Stimulated activated CD4-positive, alpha-beta T cell treated with anti-CD3 and anti-CD28 coated beads, Interleukin-1b, Interleukin-23, amount 100 ng/mL, for 1 hour (primary cell): ENCODE measurements at places on chromosomes 7 and 10.

GRCh38 chr10:116254422-116255155 lies 18.4 kb downstream of the GFRA1 start:
- DNase-seq, result no peak

DNA sequence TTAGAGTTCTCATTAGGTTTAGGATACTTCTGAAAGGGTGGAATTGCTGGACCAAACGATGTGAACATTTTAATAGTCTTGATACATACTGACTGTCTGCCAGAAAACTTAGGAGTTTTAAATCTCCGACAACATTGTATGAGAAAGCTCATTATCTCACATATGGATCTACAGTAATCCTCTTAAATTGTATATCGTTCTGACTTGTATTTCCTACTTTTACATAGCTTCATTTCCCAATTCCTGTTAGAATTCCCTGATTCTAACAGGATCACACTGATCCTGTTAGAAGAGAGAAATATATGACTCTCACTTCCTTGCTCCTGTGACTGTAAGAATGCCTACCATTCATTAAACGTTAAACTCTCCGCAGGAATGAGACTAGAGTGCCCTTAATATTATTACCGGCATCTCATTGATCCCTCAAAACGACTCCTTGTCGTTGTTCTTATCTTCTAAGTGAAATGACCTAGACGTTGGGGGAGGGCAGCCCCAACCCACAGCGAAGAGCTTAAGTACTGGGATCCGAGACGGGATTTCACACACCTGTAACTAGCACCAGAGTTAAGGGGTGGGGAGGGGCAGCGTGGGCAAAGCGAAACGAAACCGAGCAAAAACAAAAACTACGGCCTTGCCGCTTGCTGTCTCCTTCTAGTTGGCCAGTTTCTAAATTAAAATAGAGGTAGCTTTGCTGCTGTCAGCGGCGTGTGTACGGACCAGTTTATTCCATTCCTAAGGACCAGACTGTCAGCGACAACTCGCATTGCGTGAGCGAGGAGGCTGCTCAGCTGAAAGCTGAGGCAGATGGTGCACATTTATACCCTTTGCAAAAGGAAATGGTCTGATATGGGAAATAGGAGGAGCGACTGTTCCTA lies 678 bp upstream of the TMEM106B start:
- DNase-seq, result no peak

- no peak for DNase-seq
Observed at GRCh38 chr7:143512488-143513340, 35.0 kb downstream of the TAS2R41 start.

- no peak for DNase-seq
Observed at GRCh38 chr10:101235766-101236165, 6.5 kb upstream of the LBX1 start.

- no peak for DNase-seq
Observed at GRCh38 chr10:103395754-103396066, 565 bp downstream of the ATP5MK start.

DNA sequence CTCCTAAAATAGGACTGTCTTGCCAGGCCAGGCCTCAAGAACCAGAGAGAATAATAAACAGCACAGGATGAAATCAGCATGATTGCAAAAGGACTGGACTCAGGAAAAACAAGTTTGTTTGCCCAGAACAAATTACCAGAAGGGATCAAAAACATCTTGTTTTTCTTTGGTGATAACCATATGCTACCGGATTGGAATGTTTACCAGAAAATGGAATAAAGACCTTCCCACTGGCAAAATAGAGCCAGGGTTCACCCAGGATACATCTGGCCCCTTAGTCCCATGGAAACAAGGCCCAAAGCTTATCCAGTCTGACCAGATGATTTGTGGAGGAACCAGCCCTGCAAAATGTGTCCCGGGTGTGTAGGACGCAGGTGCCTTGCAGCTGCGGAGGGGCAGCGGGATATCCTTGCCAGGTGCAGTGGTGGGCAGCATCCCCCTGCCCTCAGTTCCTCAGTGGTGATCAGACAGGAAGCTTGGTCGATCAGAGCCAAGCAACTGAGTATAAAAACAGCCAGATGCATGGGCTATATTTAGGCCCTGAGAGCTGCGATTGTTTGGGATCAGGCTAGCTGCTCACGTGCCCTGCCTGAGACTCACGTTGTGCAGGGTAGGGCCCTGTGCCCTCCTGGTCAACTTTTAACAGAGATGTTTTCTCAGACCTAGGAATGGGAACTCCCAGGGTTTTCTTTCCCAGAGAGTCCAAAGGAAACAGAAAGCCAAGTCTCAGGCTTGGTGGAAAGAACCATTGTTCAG lies 4.6 kb upstream of the ZNF22 start:
- DNase-seq, result no peak

DNA sequence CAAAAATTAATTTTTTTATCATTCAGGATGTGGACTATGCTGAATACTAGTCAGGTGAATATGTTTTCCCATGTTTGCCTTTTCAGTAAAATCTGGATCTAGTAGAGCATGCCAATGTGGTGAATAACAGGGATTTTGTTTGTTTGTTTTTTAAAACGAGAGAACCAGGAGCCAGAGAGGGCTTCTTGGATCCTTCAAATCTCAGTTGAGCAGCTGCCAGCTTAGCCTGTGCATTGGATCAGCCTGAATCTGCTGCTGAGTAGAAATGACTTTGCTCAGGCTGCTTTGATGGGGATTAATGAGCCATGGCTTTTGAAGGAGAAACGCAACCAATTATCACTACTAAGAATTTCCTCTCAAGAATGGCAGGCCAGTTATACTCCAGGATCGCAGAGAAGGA lies 493.8 kb downstream of the ARL4A start:
- DNase-seq, result no peak

DNA sequence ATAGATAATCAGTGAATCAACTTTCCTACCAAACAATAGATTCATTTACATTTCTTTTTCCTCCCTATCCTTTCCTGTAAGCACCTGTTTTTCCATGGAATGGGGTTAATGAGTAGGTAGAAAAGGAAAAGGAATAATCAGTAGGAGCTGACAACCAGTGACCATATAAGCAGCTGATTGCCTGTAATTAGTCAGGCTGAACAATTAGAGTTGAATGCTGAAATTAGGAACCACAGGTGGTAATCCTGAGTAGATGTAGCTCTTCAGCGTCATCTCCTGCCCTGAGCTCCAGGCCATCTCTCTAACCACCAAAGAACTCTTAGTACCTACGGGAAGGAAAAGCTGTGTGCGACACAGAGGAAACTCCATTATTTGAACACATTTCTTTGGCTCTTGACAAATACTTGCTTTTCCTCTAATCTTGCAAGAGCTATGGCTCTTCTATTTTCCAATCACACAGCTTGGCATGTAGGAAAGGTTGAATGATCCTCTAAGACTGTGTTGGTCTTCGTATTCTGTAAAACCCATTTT lies 63.8 kb downstream of the KLHDC10 start:
- no peak for DNase-seq

GRCh38 chr10:87723500-87723899 lies 63.8 kb downstream of the PAPSS2 start:
- DNase-seq, result no peak

DNA sequence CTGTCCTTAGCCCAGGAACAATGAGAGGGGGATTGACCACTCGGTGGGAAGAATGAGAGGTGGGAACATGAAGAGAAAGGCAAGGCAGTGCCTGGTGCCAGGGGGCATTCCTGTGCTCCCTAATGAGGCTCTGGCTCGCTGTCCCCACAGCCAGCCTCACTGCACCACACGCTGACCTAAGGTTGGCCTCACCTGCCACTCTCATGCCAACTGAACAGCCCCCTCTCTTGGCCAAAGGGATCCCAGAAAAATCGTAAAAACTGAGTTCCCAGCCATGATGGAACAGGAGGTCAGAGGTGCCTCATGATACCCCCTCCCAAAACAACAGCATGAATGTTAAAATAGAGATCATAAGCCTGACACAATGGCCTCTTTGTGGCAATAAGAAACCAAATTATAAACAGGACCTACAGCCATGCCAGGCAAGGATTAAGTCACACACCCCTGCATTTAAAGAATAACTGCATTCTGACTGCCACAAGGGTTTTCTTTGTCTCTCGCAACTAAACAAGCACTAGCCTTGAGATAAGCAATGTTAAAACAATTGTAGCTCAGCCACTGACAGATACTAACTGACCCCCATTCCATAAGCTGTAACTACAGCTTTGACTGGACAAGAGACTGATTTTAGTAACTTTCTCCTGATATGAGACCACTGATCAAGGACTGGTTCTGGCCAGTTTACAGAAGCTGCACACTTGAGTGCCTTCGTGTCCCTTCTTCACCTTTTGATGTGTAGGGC lies 149.2 kb downstream of the SH2D4B start:
- no peak for DNase-seq

DNA sequence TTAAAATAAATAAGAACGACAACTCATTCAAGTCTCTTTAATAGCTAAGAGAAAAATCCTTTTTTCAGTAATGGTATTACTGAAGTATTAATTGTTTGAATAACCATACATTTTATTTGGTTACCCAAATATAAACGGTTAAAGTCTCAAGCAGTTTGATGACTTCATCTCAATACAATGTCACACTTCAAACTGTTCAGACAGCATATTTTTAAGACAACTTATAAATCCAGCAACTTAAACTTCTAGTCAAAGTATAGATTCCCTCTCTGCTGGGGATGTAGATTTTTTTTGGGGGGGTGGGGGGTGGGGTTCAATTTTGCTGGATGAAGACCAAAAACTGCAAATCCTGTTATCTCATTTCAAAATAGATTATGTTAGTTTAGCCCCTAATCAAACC lies 42.0 kb downstream of the GNA12 start:
- no peak for DNase-seq

- no peak for DNase-seq
Observed at GRCh38 chr10:113540845-113541548, 11.9 kb upstream of the HABP2 start.

GRCh38 chr10:14126697-14127440 lies 203.9 kb downstream of the FRMD4A start:
- DNase-seq, result no peak

DNA sequence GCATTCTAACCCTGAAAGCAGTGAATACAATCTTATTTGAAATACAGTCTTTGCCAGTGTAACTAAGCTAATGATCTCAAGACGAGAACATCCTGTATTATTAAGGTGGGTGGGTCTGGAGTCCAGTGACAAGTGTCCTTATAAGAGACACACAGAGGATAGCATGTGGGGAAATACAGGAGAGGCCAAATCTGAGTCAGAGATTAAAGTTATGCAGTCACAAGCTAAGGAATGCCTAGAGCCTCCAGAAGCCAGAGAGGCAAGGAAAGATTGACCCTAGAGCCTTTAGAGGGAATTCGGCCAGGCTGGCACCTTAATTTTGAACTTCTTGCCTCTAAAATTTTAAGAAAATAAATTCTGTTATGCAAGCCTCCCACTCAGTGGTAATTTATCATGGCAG lies 87.5 kb upstream of the HGF start:
- DNase-seq, result no peak

- DNase-seq, result no peak
Observed at GRCh38 chr10:78859266-78859665, 209.5 kb upstream of the ZMIZ1 start.

DNA sequence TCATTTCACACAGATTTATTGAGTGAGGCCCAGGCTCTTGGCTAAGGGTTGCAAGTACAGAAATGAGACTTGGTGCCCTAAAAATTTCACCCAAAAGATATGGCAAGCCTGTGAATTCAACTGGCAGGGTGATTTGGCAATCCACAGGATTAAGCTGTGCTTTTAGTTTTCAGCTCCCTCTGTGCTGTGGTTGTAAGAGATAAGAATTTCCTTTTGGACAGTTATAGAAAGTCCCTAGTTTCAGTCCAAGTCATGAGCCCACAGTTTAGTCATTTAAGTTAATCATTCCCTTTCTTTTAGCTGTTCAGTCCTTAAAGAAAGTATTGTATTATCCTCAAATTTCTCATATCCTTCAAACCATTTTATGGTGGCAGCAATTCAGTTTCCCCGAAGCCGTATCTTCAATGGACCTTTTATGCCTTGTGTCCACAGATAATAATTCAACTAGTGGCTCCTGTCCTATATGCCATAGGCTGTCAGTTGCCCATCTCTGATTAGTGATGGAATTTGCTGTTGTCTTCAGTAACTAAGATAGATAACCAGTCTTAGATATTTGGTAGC lies 73.4 kb upstream of the NAMPT start:
- DNase-seq, result no peak

DNA sequence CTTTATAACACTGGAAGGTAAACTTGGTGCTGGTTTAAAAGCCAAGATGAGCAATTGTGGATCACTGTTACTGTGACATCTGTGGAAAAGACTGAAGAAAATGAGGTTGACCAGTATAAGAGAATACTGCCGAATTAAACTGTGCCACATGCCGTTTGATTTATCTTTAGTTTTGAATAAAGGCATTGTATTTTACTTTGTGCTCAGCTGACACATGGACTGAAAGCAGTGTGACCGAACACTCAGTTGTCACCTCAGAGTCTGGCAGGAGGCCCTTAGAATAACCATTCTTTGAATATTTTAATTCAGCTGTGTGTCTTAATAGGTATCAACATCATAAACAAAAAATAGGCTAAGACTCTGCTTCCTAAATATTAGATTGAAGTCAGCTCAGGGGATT lies 133.7 kb upstream of the GJD4 start:
- DNase-seq, result no peak

DNA sequence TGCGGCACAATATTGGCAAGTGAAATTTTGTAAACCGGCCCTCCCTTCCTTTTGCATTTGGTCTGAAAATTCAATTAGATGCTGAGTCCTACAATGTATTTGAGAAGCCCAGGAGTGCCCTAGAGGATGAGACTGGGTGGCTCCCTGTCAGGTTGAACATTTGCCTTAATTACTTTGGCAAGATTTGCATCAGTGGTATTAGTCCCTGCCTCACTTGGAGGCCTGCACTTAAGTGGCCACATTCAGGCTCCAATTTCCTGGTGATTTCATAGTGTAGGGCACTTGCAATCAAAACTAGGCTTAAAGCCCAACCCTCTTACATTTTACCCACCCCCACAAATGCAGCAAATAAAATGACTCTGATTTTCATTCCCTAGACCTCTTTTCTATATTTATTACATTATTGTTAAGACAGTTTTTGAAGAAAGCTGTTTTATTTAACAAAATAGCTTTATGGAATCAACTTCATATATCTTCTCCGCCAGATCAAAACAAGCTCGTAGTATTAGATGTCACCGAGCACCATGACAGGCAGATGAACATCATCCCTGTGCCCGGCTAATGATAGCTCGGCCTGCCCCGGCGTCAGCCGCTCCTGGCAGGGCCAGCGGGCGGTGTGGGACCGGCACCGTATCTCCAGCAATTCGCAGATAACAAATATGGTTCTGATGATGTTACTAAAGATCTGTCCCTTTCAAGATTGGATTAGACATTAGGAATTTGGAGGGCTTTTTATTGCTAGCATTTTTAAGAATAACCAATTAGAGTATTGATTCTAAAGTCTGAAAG lies 73.6 kb downstream of the EGFR start:
- no peak for DNase-seq

GRCh38 chr7:21967598-21968003 lies 21.9 kb upstream of the CDCA7L start:
- DNase-seq, result no peak

GRCh38 chr7:99499371-99499720 lies 735 bp downstream of the ZNF394 start:
- no peak for DNase-seq

- no peak for DNase-seq
Observed at GRCh38 chr10:63256009-63256773, 123.1 kb downstream of the NRBF2 start.

GRCh38 chr10:1049425-1049958 lies 573 bp upstream of the IDI1 start:
- DNase-seq, result no peak

- DNase-seq, result no peak
Observed at GRCh38 chr10:123093489-123093888, 42.3 kb upstream of the HMX3 start.
